Vagina (tissue), 2 donors: ENCODE measurements at places on chromosomes 12 and 14.

GRCh38 chr14:22780105-22780679 lies 13.7 kb downstream of the OXA1L start:
- DNase-seq = no peak

DNA sequence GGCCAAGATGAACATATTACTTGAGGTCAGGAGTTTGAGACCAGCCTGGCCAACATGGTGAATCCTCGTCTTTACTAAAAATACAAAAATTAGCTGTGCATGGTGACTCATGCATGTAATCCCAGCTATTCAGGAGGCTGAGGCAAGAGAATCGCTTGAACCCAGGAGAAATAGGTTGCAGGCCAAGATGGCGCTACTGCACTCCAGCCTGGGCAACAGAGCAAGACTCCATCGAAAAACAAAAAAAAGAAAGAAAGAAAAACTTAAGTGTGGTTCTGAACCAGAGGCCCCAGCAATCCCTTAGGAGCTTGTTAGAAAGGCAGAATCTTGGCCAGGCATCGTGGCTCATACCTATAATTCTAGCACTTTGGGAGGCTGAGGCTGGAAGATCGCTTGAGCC lies 24.5 kb downstream of the SVOP start:
- DNase-seq = no peak

DNA sequence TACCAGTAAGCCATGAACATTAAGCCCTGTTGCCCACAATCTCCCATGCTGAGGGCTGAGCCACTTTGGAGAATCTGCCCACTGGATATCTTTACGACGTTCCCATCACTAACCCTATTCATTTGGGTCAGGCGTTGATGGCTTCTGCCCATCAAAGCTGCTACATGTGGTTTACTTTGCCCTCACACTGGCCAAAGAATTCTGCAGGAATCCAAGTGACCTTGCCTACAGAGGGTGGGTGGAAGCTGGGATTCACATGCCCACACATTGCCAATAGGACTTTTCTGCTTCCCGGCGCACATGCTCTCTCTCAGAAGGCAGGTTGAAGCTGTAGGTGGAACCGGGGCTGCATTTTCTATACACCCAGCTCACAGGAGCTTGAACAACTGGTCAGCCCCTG lies 28.3 kb downstream of the OAS2 start:
- DNase-seq = no peak

GRCh38 chr14:65131301-65131701 lies 29.0 kb upstream of the MAX start:
- DNase-seq = no peak

DNA sequence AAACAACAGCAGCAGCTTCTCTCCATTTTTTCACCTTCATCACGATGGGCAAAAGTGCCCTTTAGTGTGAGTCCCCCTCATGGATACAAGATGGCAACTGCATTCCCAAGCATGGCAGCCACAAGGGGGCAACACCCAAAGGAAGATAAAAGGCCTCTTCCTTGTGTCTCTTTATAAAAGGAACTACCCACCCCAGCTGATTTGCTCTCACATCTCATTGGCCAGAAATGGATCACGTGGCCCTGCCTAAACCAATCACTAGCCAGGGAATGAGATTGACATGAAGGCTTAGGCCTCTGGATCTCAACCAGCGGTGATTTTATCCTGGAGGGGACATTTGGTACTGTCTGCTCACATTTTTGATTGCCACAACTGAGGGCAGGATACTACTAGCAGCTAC lies 21.9 kb upstream of the IFT81 start:
- DNase-seq = no peak

DNA sequence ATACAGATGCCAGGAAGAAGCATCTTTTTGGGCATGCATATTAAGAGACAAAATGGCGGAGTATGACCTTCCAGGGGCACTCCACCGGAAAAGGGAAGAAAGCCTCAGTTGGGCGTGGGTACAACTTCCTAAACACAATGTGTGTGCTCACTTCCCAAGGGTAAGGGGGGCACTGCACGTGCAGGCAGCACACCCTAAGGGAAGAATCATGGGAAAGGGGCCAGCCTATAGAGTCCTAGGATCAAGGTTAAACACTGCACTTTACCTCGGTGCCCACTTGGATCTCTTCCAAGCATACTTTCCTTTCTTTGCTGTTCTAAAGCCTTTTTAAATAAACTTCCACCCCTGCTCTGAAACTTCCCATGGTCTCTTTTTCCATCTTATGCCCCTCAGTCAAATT lies 14.8 kb downstream of the OR6J1 start:
- DNase-seq = no peak

DNA sequence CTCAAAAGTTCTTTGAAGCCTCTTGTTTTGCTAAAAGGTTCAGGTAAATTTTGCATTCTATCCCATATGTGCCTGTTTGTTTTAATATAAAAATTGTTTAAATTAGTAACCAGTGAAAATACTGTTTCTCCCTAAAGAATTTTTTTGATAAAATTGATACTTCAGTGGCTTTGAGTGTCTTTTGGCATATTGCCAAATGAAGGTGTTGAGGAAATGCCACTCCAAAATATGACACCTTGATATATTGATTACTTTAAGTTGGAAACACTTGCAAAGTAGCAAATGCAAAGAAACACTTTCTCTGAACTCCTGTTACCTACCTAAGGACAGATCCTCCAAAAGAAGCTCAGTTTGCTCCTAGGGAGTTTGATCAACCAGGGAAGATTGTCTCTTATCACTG lies 8.4 kb downstream of the STYX start:
- no peak for DNase-seq

DNA sequence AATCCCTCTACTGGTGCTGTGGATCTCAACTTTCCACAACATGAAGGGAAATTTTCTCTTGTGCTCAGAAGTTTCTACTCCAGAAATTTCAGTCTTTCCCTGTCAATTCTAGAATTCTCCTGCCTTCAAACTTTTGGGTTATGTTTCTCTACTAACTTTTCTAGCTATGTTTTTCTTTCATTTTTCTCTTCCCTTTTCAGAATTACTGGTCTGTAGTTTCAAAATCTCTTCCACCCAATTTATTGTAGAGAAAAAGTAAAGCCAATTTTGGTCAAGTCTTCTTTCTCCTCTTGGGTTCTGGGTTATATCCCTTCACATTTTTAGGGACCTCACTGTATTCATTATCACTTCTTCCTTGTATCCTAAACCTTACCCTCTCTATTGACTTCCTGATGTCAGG lies 18.9 kb downstream of the CNTN1 start:
- DNase-seq = no peak

DNA sequence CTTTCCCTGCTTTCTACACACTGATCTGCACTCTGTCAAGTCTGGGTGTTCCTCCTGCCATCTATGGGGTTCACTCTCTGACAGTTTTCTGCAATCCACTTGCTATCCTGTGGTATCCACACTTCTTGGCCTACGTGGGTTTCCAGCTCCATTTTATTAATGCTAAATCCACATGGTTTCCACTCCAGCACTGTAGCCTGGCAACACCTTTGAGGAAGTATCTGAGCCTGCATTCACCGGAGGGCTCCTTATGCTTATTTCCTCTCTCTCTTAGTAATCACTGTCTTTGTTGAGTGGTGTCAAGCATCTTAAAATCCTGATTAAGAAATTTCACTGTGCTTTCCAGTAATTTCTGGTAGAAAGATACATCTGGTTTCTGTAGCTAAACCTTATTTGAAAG lies 703.7 kb downstream of the TMEM121 start:
- no peak for DNase-seq

GRCh38 chr12:49283541-49284429 lies 11.2 kb upstream of the PRPH start:
- no peak for DNase-seq

- no peak for DNase-seq
These were observed 78.7 kb downstream of the SAMD4A start for GRCh38 chr14:54645639-54646038.

- DNase-seq = no peak
These were observed 736.6 kb upstream of the SEL1L start for GRCh38 chr14:82270286-82270685.

GRCh38 chr14:24679248-24679961 lies 45.4 kb upstream of the GZMB start:
- DNase-seq = no peak

DNA sequence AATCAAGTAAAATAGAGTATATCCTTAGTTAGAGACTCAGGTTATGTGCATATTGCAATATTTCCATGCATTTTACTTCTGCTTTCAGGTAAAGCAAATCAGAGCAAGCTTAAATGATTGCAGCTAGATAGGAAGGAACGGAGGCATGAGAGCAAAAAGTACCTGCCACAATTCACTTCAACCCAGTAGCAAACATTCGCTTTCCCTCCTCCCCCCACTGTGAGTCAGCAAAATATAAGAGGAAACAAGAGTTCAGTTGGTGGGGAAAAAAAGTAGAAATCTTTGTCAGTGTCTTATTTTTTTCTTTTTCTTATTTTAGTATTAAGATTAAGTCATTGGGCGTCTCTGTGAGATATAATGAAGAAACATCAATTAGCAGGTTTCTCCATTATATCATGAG lies 475.4 kb downstream of the NPAS3 start:
- DNase-seq = no peak

- DNase-seq = no peak
These were observed 87.3 kb downstream of the SLC41A2 start for GRCh38 chr12:104870797-104871196.

DNA sequence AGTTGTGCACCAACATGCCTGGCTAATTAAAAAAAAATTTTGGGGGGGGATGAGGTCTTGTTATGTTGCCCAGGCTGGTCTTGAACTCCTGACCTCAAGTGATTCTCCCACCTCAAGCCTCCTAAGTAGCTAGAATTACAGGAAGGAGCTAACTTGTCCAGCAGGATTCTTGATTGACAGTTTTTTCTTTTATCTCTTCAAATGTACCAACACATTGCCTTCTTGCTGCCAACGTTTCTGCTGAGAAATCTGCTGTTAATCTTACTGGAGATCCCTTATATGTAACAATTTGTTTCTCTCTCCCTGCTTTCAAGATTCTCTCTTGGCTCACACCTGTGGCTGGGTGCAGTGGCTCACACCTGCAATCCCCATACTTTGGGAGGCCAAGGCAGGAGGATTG lies 22.4 kb upstream of the MARK3 start:
- no peak for DNase-seq

DNA sequence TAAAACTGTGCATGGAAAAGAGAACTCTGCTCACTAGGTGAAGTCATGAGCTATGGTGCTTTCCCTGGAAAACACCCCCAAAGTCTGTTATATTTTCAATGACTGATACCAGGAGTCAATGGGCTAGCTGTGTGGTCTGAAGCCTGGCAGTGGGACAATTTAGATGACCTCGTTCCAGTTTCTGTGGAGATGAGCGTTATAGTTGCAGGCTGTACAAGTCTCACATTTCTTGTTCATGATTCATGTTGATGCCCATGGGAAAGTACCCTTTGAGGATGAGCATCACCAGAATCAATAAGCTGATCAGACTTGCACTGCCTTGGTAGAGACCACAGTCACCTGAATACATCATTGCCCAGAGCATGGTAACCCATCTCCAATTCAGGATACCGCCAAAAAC lies 70.7 kb downstream of the NOVA1 start:
- DNase-seq = no peak

- peak; percentile 79 for DNase-seq
These were observed 1.3 kb downstream of the A2ML1 start for GRCh38 chr12:8823565-8824300.

DNA sequence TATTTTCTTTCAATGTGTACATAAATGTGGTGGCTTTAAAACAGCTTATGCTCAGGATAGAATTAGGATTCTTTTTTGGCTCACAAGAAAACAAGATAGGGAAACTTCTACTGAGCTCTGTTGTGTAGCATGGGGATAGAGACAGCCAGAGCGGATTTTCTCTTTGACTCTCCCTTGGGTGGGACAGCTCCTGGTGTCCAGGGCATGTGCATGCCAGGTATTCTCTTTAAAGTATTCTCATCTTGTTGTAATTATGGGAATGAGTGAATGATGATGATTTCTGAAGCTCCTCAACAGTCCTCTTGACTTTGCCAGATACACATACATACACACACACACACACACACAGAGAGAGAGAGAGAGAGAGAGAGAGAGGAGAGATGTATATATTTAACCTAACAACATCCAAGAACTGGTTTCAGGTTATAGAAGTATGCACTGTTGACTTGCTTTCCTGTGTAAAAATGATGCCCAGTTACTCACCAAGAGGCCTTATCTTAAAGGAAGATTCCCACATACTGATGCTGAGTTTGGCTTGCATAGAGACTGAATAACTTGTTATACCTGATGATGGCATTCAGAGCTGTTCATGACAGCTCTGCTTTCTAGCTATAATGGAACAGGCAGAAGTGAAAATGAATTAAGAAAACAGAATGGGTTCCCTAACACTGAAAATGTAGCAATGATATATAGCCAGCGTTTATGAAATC lies 387.5 kb downstream of the EGLN3 start:
- DNase-seq = no peak

DNA sequence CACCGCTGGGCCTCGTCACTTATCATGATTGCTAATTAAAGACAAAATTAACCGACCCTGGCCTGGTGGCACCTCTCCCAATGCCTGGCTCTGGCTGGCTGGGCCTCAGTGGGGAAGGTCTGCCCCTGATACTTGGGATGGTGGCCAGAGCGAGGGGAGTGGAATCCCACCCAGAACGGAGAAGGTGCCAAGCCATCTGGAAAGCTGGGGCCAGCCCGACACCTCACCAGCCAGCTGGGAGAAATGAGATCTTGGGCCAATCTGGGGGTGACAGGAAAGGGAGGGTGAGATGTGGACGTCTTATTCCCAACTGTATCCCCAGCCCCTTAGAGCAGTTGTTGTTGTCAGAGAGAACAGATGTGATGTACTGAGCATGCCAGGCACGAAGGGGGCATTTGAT lies 215.0 kb upstream of the PWP1 start:
- DNase-seq = no peak

DNA sequence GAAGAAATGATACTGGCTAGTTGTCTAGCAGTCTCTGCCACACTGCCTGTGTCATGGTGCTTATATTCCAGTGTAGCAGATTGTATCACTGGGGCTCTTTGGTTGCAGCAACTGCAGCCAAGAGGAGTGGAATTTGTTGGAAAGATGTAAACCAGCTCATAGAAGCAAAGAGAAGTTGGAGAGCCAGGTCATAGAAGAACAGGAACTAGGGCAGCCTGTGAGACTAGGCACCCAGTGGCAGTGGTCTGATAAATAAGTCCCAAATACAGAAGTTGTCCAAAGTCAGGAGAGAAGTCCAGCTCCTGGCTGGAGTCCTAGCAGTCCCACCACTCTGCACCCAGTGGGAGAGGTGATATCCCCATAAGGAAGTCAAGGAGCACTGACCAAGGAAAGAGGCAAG lies 172.5 kb upstream of the ARID2 start:
- no peak for DNase-seq
